ENCODE measurements at places on chromosomes 5 and 9.

DNA sequence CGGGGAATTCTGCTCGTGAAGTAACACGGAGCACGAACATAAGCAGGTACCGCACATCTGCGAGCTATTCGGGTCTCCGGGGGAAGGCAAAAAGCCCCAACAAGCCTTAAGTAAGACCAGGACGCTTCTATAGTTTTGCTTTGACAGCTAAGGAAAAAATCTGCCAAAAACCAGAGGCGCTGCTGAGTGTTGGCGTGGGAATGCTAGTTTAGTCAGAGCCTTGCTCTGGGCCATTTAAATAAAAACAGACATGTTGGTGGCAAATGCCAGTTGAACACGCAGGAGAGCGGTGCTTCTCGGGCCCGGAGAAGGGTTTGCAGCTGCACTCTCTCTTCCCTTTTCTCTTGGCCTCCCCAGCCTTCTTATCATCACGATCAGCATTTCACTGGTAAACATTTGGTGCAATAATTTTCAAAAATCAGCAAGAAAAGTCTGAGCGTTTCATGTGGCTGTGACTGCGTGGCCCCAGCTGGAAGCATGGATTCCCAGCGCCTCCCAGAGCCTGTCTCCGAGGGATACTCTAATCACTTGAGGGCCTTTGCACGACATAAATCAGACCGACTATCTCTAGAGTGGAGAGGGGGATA lies 6.4 kb upstream of the NOTCH1 start:
- no peak for DNase-seq

DNA sequence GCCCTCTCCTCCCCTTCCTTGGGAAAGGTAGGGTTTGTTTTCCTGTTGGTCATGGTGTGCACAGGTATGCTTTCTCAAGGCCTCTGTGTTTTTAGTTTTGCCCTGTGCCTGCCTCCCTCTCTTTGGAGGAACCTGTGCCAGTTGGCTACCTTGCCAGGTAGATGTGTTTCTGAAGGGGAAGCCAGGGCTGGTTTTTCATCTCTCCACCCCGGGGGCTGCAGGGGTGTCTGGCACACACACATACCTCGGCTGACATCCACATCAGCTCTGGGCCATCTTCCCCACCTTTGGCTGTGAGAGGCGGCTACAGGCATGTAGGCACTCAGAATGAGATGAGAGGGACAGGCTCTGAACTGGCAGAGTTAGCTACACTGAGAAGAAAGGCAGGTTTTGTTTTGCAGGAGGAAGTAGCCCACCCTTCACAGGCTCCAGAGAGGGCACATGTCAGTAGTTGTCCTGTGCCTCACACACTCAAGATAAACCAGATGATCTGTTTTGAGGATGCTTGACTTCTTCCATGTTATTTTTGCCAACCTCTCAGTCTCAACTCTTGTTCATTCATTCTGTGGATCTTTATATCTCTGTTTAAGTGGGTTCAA lies 9.7 kb downstream of the RGMB start:
- no peak for DNase-seq

DNA sequence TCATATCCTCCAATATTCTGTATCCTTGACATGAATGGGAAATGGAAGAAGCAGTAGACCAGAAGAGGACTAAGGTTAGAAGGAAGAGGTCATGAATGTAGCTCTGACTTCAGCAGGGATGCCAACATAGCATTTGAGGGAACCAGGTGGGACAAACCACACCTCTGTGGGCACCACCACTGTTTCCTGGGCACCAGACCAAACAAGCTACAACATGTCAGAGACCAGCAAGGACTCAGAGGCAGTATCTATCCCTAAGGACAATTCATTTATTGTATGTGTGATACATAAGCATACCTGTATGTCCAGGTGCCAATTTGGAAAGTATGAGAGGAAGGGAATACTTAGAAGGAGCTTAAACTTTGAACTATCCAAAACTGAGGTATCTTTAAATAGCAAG lies 192.8 kb downstream of the MAN2A1 start:
- DNase-seq, result no peak

GRCh38 chr9:35106343-35106730 lies 3.4 kb upstream of the STOML2 start:
- no peak for DNase-seq

DNA sequence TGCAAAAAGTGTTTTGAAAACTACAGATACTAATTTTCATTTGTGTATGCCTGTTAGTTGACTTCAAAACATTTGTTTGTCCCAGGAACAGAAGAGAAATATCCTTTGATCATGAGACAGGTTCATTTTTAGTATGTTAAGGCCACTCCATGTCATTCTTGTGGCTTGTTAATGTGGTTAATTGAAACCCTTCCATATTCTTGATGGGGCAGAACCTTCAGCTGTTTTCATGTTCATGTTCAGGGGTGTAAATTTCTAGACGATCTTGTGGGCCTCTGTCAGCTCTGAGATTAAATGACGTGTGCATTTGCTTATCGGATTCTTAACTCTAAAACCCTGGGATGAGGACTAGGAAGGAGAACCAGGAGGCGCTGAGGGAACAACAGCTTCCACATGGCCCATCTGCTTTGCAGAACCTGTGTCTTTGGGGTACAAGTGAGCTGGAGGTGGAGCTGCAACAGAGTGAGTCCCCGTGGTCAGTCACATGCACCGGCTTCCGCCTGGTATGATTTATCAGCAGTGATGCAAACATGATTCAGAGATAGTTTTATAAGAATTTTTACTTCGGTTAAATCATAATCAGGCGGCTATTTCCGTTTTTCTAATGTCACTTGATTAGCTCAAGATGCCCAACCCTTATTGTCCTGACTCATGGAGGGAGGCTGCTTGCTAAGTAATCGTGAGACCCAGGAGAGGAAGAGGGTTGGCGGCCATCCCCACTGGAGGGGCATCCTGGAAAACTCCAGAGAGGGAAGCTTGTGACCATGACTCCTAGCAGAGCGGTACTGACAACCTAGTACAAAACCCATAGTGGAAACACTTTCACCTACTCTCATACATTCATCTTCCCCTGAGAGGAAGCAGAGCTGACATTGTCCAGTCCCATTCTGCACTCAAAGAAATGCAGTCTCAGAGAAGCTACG lies 138.4 kb downstream of the C9orf152 start:
- no peak for DNase-seq
